ENCODE measurements at places on chromosomes 2 and 18. TPM values are rescaled to one million over a fixed set of nuclear protein-coding genes. Genes with fewer than 3 reads are reported as not detected.

KLHL30 gene
- 0.24 TPM for total RNA-seq

NEB gene
- total RNA-seq, result 0.12 TPM

TUBB8B gene
- not detected for total RNA-seq

SPEG gene
- total RNA-seq, result 7.9 TPM

DTNA gene
- total RNA-seq, result 0.15 TPM

MYO7B gene
- 0.19 TPM for total RNA-seq

CYP20A1 gene
- total RNA-seq, result 8.7 TPM

PECR gene
- total RNA-seq, result 15.7 TPM

SGPP2 gene
- 0.29 TPM for total RNA-seq

DNAH6 gene
- total RNA-seq, result 0.14 TPM

EMILIN2 gene
- 8.3 TPM for total RNA-seq

CFAP65 gene
- 0.15 TPM for total RNA-seq
